Stimulated activated CD4-positive, alpha-beta T cell treated with anti-CD3 and anti-CD28 coated beads, Interleukin-15, amount 100 ng/mL, for 24 hours (primary cell): ENCODE measurements at places on chromosomes 5 and 9.

GRCh38 chr5:13591621-13592020 is 352.9 kb downstream of the DNAH5 start:
- DNase-seq = no peak

DNA sequence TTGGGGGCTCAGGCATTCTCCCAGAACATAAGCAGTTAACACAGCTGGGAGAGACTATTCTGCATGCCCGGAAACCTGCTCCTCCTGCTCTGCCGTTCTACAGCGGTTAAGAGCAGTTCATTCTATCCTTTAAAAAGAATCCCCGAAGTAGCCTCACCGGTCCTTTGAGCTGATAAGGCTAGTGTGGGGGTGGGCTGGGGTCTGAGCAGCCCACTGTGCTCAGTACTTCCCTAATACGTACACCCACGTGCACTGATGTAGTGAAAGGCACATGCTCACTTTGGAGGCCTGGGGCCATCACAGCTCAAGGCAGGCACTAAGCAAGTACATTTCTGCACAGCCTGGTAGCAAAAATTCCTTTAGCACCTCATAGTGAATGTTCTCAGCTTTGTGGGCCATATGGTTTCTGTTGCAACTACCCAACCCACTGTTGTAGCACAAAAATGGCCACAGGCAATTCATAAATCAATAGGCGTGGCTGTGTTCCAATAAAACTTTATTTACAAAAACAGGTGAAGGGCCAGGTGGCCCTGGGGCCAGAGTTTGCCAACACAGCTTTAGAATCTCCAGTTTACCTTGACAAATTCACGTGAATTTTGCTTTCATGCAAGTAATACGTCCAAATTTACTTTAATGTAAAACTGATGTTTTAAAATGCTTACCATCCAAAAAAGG is 136.4 kb downstream of the ZNF354C start:
- DNase-seq = no peak

GRCh38 chr5:80686757-80687156 is 32.0 kb upstream of the DHFR start:
- DNase-seq = no peak

DNA sequence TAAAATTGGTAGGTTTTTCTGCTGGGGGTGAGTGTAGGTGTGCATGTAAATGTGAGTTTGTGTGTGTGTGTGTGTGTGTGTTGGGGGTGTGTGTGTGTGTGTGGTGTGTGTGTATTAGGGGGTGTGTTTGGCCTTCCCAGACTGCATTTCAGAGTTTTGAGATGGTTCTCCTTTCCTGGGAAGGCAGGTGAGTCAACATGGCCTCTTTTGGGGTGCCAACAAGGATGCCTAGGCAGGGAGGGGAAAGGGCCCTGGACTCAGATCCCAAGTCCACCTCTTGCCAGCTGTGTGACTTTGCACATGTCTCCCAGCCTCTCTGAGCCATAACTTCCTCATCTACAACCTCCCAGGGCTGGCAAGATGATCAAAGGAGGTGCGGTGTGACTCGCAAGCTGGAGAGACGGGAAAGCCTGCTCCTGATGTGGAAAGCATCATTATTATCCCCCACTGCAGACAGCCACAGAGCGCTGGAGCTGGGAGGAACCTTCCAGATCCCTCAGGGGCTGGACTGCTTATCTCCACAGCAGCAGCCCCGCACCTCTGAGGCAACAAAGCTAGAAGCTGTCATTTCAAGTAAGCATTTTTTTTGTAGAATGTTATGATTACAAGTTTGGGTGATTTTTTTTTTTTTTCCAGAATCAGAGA is 63.5 kb upstream of the TBC1D2 start:
- no peak for DNase-seq

DNA sequence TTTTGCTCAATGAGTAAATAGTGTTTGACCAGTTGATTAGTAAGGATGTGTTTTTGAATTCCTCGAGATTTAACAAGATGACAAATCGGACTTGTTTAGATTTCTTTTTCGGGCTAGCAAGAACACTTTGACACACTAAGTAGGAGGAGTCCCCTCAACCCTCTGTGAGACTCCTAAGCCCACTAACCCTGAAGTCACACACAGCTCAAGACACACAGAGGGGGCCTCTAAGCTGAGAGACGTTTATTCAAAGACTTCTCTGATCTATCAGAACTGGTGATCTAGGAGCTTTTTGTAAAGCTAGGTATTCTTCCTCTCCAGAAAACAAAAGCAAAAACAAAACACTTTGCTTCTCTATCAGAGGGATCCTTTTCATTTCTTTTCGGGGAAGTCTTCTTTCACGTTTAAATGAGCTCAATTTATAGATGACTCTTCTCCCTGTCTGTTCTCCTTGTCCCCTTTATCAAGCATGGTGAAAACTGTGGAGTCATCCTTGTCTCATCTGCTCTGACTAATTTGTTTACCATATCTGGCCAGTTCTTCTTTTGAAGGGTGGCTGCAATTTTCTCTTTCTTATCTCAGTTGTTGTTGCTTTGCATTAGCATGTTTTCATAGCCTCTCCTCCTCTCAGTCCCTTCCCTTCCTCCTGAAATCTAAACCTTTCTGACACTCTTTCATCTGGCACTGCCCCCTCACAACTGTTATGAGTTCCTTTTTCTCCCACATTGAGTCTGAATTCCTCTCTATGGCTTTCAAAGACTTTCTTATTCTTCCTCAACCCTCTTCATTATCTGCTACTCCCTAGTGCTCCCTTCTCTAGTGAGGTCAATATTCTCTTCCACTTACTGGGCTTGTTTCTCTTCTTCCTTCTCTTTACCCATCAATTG is 68.5 kb upstream of the RAI14 start:
- no peak for DNase-seq

GRCh38 chr9:137000177-137000930 is 4.0 kb upstream of the CLIC3 start:
- DNase-seq = peak; percentile 37

DNA sequence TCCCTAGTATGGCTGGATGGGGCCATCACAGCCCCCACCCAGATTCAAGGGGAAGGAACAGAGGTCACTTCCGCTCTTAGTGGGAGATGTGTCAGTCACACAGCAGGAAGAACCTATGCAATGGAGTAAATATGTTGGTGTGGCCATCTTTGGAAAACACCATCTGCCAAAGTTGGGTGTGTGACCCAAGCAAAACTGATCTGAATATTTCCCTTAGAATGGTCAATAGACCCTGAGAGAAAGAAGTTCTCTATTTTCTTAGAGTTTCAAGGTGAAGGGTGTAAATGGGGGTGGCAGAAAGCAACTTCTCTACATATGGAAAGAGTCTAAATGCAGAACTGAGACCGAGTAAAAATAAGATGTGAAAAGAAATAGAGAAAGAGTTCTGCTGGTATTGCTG is 212.7 kb downstream of the ESM1 start:
- no peak for DNase-seq

DNA sequence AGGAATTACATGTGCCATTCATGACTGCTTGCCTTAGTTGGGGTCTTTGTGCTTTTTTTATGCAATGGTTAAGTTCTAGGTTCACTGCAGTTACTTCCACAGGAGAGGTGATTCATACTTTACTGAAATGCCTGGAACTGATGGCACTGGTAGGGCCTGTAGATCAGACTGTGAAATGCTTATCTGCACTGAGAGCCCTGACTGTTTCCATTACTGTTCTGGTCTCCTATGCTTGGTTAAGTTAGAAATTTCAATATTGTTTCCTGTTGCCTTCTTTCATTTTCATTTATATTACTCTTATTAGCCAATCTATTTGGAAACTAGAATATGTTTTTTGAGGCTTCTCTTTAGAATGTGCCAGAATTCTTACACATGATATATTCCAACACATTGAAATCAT is 484.1 kb upstream of the SEMA6A start:
- no peak for DNase-seq

DNA sequence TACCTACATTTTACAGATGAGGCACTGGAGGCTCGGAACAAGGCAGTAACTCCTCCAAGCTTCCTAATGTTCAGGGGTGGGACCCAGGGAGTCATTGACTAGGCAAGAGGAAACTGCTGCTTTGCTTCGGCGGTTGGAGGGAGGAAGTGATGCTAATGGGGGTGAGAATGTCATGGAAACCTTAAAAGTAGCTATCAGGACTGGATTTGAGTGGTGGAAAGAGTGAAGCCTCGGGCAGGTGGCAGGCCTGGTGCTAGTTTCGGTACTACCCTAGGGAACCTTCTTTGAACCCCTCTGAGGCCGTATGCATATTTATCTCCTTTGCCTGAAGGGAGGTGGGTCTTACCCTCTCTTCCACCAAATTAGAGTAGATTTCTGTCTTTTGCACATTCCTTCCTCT is 1.6 kb downstream of the BSPRY start:
- DNase-seq = peak; percentile 70

- peak; percentile 49 for DNase-seq
Observed at GRCh38 chr9:127505396-127506116, 54.2 kb downstream of the LRSAM1 start.

DNA sequence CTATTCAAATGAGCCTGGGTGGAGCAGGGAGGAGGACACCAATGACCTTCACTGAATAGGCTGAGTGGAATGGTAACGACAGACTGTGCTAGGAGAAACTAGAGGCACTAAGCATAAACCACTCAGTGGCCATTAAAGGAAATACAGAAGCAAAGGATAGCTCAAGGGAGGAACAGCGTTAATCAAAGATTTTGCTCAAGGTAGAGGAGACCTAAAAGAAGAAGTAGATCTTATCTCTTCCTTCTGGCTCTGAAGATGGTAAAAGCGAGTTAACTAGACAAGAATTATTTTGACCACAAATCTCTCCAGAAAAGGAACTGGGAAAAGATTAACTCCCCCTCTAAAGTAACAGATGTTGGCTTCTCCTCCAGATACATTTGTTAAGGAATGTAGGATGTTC is 299.6 kb downstream of the EPB41L4A start:
- no peak for DNase-seq

GRCh38 chr5:97142521-97143254 is at the start of gene LIX1:
TSS of gene LIX1 (minus strand) at chr5:97142611. CDS start at chr5:97142576, 35 bp downstream.
- peak; percentile 30 for DNase-seq

DNA sequence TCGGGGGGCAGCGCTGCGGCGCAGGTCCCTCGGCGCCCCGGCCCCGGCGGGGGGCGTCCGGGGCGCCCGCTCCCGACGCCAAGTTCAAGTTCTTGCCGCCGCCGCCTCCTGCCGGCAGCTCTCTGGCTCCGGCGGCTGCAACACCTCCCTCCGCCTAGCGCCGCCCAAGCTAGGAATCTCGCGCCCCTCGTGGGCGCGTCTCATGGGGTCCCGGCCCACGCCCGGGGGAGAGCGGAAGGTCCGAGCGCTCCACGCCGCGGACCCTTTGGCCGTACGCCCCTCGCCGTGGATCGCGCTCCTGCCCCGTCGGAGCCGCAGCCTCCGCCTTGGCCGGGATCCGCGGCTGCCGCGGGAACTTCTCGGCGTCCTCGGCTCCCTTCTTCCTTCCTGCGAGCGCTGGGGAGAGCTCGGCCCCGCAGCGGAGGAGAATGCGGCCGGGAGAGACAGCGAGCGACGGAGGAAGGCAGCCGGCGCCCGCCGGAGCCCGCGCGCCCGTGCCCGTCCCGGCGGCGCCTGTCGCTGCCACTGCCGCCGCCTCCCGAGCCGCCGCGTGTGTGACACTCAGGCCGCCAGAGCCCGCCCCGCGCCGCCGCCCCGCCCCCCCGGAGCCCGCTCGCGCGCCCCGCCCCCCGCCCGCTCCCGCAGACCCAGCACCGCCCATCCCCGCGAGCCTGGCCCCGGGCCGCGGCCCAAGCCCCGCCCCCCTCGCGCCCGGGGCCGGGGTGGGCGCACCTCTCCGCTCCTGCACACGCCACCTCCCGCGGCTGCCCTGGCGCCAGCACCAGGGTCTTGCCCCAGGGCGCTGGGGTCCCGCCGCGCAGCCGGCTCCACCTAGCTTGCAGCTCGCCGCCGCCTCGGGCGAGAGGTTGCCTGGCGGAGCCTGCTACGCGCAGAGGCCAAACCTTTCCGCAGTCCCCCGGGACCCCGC is at the start of gene SHB:
TSS of gene SHB (minus strand) at position 527 of the 928 bp plus-strand sequence. CDS start 582 bp downstream, outside the sequence.
- DNase-seq = peak; percentile 87

DNA sequence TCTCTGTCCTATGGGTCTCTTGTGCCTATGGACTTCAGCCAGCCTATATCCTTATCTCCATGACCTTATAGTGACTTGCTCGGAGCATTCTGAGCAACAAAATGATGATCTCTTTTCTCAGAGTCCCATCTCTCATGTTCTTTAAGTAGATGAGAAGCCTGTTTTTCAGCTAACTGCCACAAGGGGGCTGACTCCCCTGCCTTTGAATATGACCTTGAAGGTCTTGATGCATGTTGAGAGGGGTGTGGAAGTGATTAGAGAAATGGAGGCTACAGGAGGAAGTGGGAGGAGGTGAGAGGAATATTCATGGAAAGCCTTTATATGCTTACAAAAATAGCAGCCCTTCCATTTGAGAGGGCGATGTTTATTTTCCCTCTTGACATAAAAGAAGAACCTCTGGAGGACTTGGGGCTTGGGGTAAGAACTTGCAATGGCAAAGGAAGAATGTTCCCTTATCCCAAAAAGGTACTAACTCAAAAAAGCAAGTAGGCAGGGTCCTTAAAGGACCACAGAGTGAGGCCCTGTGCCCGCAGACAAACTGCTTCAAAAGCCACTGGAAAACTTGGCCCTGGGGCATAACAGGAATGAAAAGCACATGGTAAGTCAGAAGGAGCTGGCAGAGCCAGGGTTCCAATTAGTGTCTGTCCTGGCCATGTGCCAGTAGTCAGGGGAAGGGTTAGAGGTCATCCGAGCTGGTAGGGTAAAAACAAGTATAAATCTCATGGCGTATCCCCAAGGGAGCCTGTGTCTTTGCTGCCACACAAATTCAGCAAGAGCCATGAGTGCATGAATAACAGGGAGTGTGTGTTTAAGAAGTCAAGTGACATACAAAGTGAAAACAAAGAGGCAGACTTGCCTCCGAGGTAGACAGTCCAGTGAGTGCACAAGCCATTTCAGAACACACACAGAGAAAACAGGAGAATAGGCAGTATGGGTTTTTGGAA is 39.1 kb downstream of the FGD3 start:
- peak; percentile 57 for DNase-seq

DNA sequence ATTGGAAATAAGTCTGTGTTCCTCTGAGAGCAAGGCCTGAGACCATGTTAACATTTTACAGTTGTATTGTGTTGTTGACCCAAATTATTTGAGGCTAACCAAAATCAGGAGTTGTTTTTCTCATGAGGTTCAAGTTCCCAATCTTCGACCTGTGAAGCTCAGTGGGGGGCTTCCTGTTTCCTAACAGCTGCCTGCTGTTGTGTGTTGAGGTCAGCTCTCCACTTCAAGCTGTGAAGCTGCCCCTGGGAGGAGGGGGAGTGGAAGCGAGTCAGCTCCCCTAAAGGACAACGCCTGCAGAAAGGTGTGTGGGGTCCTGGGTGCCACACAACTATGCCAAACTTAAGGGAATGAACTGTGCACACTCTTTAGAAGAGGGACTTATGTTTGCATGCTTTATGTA is 295.5 kb downstream of the IRX1 start:
- DNase-seq = no peak

DNA sequence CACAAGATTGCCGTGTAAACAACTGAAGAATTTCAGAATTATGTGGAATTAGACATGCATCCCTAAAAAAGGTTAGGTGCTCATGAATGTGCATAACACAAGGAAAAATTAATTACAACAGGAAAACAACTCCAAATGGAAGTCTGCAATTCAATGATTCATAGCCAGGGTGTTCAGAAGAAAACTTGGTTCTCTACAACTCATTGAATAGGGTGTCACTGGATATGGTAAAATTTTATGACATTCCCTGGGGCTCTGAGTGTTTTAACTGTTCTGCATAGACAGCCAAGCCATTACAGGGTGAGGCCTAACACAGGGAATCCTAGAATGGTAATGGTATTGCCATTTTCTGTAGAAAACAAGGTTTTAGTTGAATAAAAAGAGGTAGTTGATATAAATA is 24.4 kb upstream of the ZSWIM6 start:
- no peak for DNase-seq

- DNase-seq = no peak
Observed at GRCh38 chr9:17280350-17281012, 145.6 kb downstream of the CNTLN start.
